D341Med (cell line): ENCODE measurements at places on chromosomes 5 and 9.

DNA sequence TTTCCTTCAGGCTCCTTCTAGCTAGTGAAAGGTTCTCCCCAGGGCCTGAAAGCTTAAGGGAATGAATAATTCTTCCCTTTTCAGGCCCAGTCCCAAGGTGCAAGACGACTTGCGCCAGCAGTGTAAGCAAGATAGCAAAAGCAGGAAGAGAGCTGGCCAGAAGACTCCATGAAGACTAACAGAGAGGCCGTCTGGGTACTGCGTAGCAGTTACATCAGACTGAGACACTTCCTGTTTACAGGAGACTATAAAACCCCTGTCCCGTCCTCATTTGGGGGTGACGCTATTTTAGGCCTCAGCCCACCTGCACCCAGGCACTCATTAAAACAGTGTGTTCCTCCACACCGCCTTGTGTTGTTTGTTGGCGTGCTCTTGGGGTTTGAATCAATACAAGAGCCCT is 90.7 kb upstream of the MOCS2 start:
- no peak for DNase-seq

GRCh38 chr9:68711281-68711680 is 6.2 kb downstream of the PIP5K1B start:
- DNase-seq, result no peak

- no peak for DNase-seq
Observed at GRCh38 chr5:138700581-138701362, 52.5 kb upstream of the CTNNA1 start.

DNA sequence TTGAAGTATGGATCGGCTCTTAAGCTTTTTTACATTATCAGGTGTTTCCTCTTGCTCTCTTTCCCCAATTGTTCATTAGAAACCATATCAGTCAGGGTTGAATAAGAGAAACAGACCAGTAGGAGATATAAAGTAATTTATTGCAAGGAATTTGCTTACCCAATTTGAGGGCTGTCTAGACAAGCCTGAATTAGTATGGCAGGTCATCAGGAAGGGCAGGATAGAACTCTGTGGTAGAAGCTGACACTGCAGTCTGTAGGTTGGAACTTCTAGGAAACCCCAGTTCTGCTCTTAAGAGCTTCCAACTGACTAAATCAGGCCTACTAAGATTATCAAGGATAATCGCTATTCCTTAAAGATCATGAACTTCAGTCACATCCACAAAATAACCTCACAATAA is 24.3 kb downstream of the ISOC1 start:
- no peak for DNase-seq

- DNase-seq, result no peak
Observed at GRCh38 chr5:98785244-98785643, 11.8 kb downstream of the RGMB start.

DNA sequence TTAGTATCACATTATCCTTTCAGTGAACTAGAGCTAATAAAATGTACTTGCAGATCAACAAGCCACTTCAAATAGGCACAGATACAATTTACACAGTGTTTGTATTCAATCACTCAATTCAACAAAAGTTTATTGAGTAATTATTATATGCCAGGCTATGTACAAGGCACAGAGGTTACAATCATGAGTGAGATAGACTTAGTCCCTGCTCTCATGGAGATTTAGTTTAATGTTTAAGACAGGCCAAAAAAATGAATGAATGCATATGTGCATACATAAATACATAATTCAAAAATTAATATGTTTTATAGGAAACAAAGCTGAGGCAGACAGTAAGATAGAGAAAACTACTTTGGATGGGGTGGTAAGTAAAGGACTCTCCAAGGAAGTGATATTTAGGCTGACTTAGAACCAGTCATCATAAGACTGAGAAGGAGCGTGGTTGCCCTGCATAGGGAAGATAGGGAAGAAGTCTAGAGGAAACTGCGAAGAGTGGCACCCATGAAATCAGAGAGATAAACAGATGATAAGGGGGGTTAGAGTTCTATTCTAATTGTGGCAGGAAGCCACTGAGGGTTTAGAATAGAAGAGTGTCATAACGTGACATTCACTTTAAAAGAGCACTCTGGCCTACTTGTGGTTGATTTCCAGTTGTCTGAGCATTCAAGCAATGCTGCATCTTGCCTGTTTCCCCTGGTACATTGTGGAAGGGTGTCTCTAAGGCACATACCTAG is 49.7 kb upstream of the GRAMD2B start:
- DNase-seq, result no peak

- no peak for DNase-seq
Observed at GRCh38 chr5:91118796-91119195, 264.3 kb downstream of the ARRDC3 start.

- DNase-seq, result no peak
Observed at GRCh38 chr9:128068386-128069205, 564 bp downstream of the SLC25A25 start.

GRCh38 chr5:173950829-173951228 is 38.1 kb upstream of the C5orf47 start:
- DNase-seq, result no peak

GRCh38 chr5:63022403-63022802 is 443.8 kb downstream of the LRRC70 start:
- DNase-seq, result no peak

DNA sequence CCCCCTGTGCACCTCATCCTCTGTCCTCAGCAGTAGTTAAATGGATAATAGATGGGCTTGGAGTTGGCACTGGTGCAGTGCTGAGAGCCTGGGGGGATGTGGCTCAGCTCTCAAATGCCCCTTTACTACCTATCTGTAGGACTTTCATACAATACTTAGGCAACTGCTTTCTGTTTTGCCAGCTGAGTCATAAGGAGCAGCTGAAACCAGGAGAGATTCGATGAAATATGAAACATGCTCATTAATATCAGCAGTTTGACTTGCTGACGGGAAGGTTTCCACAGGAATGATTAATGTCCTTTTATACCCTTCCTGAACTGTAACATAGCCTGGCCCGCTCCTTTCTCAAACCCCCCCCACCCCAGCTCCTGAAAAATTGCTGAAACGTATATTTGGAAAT is 142.6 kb downstream of the SAXO1 start:
- no peak for DNase-seq

DNA sequence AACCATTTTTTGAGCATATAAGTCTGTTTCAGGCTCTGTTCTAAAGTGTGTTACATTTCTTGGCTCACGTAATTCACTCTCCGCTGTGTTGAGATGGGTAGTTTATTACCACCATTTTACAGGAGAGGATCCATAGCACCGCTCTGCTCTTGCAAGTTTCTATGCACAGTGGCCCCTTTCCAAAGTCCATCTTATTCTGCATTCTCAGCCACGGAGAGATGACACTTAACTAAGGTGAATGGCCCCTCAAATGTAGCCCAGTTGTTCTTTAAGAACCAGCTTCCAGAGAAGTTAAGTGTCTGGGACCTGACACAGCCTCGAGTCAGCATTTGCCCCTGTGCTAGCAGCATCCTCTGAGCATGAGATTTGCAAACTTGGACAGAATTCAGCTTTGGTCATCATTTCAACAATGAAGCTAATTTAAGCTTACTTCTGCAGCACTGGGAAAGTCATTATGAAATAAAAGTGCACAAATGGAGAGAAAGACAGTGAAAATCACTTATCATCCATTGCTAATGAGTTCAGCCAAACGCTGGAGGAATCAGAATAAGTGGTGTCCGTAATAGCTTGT is 61.9 kb downstream of the FAM78A start:
- DNase-seq, result no peak

DNA sequence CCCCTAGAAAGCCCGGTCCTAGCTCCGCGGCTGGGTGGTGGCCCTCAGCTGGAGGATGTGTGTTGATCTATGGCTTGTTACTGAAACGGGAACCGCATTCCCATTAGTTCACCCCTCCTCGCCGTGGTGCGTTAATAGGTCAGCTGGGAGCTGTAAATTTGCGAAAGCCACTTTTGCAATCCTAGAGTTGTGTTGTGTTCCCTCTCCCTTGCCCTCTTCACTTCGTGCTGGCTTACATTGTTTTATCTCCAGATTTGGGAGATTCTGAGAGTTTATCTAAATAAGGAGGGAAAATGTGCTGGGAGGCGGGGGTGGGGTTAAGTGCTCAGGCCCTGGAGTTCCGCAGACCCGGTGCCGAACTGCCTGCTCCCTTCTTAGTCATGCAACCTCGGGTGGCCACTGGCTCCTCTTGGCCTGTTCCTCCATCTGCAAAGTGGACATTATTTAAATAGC is 62.8 kb downstream of the HMCN2 start:
- DNase-seq, result no peak

GRCh38 chr5:151083081-151083676 is 2.3 kb upstream of the TNIP1 start:
- DNase-seq, result no peak

DNA sequence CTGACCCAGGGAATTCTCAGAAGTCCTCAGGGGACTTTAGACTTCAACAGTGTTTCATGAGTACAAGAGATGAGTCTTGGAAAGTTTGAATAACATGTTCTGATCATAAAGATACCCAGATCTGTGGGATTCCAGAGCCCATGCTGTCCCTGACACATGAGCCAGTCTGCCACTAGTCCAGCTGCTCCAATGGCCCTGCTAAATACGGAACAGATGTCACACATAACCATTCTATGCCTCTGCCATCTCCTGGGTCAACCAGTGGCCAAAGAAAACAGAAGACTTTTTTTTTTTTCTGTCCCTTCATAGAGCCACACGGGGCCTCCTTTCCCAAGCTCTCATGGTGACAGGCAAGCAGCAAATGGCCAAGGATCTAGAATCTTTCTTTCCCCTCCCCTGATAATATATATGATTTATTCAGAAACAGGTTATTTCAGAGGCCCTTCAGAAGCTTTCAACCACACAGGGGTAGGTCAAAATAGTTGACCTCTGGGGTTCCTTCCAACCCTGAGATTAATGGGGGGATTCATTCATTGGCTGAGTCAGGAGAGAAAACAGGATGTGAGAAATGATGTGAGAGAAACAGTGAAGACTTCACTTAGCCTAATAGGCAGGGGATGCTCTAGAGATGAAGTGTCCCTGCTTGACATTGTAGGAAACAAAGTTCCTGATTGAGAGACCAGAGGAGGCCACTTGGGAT is 367.7 kb downstream of the CDK5RAP2 start:
- no peak for DNase-seq

DNA sequence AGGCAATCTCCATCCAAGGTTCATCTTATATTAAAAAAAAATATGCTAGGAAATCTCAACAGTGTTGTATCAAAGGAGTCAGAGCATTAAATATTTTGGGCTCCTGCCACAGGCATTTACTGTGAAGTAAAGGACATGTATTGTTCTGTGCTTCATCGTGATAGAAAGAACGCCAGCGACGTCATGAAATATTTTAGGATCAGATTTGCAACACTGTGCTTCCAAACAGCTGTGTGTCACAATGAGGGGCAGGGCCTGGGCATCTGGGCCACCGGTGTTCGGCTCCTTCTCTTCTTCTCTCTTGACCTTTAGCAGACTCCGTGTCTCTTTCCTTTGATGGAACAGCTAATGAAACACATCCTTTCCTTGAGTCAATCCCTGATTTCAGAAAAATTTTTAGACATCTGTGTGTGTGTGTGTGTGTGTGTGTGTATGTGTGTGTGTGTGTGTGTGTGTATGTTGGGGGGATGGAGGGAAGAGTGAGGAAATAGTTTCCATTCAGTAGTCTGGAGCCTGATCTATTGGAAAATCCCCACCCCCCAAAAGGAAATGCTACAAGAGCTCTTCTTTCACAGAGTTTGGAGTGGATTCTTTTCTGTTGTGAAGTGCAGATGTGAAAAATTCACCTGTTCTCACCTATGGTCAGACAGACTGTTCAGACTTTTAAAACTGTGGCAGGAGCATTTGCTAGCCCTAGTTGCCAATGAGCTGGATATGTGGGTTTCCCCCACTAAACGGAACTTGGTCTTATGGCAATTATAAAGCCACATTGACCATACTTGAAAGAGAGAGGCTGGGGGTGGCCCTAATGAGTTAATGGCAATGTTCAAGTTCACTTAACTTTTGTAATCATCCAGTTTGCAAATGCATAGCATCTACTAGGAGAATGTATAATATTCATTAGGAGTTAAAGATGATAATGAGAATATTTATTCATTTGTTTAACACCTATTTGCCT is 18.1 kb upstream of the TNC start:
- no peak for DNase-seq

DNA sequence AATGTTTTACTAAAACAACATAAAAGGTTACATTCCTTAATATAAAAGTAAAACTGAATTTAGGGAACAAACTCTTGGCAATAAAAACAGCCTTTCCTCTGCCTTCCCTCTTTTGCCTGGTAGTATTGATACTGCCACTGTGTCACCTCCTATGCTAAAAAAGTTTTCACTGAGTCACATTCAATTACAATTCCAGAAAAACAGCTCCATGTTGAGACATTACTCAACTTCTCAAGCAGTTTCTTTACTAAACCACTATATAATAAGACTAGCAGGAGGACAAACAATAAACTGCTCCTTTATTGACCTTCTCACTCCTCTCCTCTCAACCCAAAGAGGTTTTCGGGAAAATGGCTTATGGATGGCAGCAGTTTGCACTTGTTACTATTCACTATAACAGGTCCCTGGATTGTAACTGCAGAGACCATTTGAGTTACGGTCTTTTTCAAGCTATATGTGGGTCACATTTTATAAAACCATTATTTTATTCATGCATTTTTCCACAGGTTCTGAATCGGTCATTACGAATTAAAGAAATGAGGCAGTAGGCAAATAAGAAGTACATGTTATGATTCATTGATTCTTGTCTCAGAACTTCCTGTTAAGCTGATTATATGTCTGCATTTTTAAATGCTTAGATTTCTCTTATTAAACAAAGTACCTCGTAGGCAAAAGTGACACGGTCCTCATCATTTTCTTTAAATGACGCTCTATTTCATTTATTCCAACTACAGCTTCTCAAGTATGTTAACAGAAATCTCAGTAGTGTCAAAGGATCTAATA is 2.1 kb downstream of the ZDHHC21 start:
- no peak for DNase-seq

DNA sequence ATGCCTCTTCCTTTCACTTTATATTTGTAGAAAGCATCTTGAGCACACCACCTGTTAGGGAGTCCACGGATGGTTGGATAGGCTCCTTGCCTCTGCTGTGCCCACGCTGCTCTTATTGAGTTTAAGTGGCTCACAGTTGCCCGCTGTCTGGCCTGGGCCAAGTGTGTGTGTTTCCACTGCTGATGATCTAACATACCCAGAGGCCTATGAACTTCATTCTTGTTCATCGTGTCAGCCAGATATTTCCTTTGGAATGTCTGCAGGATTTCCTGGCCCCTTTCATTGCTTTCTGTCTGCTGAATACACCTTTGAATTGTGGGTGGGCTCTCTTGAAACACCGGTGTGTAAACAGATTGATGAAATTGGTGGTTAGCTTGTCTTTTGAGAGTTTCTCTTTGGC is 46.6 kb downstream of the MVB12B start:
- no peak for DNase-seq

- DNase-seq, result no peak
Observed at GRCh38 chr5:56490971-56491468, 257.9 kb upstream of the ANKRD55 start.

DNA sequence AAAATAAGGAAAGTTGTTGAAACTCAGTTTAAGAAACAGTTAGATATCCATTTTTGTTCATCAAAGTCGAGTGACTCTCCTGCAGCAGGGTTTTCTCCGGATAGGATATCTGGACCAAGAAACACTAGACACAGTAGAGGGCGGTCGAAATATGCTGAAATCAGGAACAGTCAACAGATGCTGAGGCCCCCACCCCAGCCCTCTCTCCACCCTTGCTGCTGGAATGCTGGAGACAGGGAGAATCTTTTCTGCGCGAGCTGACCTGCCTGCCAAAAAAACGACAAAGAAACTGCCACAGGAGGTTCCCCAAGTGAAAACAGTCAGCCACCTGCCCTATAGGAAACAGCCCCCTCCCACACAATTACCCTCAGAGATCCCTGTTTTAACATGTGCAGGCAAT is 4.3 kb upstream of the IL13 start:
- DNase-seq, result no peak
